ENCODE measurements at places on chromosomes 2 and 18. TPM values are rescaled to one million over a fixed set of nuclear protein-coding genes. Genes with fewer than 3 reads are reported as not detected.

Gene VWC2L
- total RNA-seq, result under 0.01 TPM

DNA sequence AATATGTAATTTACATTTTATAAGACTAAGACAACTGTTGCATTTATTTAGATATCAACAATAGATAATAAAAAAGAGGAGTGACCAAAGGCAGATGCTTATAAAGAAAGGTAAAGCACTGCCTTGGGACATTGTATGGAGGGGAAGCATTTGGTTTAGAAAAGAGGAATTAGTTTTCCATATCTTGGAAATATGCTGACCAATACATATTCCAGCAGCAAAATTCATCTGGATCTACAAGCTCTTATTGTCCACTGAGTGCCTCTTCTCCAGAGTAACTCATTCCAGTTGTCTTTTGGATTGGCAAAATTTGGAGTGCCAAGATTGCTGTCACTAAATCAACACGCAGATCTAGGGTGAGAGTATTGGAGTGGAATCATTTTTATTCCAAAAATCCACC, 8.9 kb upstream of the VPS4B start:
- DNase-seq, result no peak

Gene CRYGC
- not detected for total RNA-seq

- DNase-seq, result no peak
These were observed 265.4 kb downstream of the NUP35 start for GRCh38 chr2:183389546-183390080.

- DNase-seq, result no peak
These were observed 1.3 kb downstream of the R3HDM1 start for GRCh38 chr2:135532581-135532980.

Gene FBXO48
- total RNA-seq, result 0.27 TPM

Gene POTEI
- total RNA-seq, result not detected

DNA sequence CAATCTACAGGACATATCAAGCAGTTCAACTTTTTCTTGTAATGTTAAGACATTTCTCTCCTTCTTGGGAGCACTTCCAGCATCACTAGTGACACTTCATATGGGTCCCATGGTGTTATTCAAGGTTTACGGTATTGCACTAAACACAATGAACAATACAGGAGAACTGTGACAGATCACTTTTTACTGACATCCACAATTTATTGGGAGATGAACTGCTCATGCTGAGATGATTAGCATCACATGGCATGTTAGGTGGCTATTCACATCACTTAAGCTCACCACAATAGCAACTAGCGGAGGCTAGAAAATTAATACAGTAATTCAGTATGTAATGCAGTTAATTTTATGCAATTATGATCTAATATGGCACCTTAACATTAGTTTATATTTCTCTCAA, 264.4 kb downstream of the ERBB4 start:
- DNase-seq, result no peak

Gene IL37
- total RNA-seq, result not detected

Gene NEU4
- 9.2 TPM for total RNA-seq

GRCh38 chr2:96687711-96688640, 45.4 kb downstream of the FER1L5 start:
- DNase-seq, result no peak

Gene MGAT5
- 17.0 TPM for total RNA-seq

Gene UGT1A4
- not detected for total RNA-seq

DNA sequence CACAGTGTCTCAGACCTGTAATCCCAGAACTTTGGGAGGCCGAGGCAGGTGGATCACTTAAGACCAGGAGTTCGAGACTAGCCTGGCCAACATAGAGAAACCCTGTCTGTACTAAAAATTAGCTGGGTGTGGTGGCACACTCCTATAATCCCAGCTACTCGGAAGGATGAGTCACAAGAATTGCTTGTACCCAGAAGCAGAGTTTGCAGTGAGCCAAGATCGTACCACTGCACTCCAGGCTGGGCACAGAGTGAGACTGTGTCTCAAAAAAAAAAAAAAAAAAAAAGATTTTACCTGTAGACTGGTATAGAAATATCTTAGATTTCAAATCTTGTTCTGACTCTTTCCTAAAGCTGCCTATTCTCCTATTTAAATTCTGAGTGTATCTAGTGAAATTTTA, 7.2 kb upstream of the KLHL29 start:
- no peak for DNase-seq

GRCh38 chr2:169131587-169132512, 62.5 kb downstream of the DHRS9 start:
- DNase-seq, result peak; percentile 70

DNA sequence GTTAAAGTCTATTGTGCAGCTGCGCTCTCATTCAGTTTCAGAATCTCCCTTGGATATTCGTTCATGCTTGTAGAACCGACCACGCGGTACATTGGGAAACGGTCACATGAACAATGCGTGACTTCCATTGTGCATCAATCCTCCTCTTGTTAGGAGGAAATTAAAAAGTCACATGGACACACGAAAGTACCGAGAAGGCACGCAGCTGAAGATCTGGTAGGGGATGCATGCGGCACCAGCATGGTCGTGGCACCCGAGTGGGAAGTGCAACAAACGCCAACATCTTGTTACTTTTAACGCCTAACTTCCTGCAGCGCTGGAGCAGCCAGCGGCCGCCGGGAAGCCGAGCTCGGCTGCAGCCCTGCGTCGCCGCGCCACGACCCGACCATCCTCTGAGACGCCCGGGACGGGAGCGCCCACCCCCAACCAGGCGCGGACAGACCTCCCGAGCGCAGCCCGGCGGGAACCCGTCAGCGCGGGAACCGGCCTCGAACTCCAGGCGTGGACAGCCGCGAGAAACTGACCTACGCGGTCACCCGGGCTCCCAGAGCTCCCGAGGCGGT, 412 bp downstream of the OSBPL1A start:
- DNase-seq, result peak; percentile 62

GRCh38 chr2:31187166-31187565, 30.1 kb downstream of the CAPN14 start:
- no peak for DNase-seq

Gene ST6GAL2
- total RNA-seq, result 21.3 TPM

GRCh38 chr2:57899898-57900297, 146.7 kb upstream of the VRK2 start:
- no peak for DNase-seq

DNA sequence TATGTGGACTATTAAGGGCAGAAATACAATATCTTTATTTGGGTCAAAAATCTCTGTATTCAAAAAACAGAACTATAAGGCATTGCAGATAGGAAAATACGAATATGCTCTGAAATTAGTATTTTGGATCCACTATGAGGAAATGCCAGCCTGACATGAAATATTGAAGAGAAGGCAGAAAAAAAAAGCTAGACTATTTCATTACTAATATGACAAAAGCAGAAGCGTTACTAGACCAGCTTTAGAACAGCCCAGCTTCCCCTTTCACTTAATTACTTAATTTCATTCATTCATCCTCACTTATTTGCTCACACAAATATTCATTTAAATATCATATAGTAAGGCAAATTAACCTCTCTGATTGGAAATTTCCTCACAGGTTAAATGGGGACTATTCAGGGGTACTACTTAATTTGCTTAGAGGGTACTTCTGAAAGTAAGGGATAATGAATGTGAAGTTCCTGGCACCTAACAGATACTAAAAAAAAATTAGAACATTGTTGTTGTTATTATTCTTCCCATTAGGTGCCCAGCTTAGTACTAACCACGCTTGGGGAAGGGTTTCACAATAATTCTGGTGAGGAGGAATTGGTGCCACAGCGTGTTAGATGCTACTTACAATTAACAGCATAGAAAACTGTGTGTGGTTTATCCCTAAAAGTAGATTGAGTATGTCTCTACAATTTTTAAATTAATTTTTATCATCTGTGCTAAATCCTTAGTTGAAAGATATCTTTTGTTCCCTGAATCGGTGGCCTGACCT, 71.1 kb upstream of the CTLA4 start:
- peak; percentile 46 for DNase-seq

- no peak for DNase-seq
These were observed 17.1 kb downstream of the GATA6 start for GRCh38 chr18:22186484-22186971.

DNA sequence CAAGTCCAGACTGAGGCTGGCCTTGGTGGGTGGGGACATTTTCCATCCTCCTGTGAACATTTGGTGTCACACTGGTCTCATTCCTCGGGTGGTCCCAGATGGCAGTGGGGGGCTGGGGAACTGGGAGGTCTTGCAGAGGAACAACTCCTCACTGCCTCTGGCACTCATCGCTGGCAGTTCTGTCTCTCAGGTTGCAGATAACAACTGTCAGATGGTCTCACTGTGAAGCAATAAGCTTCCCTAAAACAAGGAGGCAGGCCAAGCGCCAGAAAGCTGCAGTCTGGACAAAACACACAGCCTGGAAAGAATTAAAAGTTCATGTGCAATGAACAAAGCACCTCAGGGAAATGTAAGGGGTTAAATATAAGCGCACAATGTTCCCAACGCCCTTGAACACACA, 78.1 kb downstream of the IRS1 start:
- no peak for DNase-seq

Gene RAMP1
- 1.6 TPM for total RNA-seq

Data from hematopoietic multipotent progenitor cell (in vitro differentiated cells).